Dorsolateral prefrontal cortex (tissue), 122 donors: ENCODE measurements at places on chromosomes 5 and 9.
A peak's percentile ranks its signal among the peaks of the same experiment; 100 is the strongest.

DNA sequence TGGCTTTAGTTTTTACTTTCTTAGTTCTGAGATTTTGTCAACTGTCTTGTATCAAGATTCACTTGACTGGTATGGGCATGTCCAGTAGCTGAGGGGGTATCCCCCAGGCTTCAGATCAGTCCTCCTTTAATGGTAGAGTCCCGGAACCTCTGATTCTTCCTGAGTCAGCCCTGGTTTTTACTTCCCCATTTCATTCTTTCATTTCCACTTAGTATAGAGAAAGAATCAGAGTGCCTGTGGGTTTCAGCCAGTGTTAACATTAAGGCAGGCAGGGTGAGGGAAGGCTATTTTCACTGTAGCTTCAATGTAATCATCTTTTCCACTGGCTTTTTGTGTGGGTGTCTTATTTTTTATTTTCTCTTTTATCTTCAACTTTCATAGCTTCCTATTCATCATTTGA, 8.3 kb upstream of the COMMD10 start:
- no peak for DNase-seq

GRCh38 chr5:82329393-82329792, 51.2 kb upstream of the RPS23 start:
- no peak for DNase-seq

- no peak for DNase-seq
These were observed 73.9 kb downstream of the KIF24 start for GRCh38 chr9:34254966-34255825.

DNA sequence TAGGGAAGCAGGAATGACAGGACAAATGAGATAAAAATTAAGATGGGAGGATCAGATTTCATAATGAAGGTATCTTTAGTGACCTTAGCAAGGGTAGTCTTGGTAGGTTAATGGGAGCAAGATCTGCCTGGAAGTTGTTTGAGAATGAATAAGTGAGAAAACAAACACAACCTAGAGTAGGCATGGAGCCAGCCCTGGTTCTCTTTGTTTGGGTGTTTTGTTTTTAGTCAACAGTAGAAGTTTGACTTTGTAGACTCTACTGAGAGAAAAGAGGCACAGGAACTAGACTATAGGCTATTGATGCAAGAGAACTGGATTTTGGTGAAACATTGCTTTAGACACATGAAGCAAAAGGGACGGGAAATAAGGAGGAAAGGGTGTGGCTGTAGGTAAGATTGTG, 40.3 kb downstream of the KCNN2 start:
- DNase-seq = no peak

DNA sequence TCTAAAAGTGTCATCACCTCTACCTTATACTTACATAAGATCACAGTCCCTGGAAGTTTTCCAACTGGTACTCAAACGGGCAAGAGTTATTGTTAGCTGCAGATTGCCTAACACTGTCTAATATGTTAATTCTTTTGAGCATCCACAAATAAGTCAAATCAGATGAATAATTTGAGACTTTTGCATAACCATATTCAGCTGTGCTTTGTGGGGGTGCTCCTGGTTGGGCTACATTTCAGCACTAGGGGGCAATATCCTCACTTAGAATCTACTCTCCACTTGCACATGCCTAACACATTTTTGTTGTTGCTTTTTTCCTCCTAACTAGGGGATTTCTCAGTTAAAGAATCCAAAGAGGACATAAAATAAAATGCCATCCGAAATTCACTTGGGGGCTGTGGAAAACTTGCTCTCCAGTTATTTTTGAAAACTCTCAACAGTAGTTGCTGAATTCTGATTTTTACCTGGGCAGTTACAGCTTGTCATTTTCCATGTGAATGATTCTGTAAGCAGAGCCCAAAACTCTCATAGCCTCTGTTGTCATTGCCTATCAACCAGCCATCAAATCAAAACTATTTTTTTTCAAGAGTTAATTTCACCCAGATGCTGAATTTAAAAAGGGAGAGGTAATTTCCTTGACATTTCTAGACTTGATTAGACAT, 71.5 kb downstream of the TRIM36 start:
- peak; percentile 27 for DNase-seq

GRCh38 chr5:75050415-75050814, 1.9 kb downstream of the GCNT4 start:
- peak; percentile 57 for DNase-seq

DNA sequence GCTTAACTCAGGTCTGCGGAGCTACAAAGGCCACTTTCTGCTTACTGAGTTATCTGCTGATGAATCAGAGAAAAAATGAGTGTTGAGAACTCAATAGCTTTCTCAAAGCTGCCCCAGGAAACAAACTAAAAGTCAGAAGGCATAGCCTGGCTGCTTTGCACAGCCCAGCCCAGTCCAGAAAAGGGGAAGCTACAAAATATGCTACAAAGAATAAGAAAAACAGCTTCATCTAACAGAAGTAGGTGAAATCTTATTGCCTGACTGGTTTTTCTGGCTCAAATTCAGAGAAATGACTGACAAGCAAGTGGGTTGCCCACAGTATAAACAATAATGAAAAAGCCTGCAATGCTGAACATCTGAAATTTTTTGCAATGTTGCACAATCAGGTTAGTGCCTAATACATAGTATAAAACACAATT, 156.2 kb downstream of the PPP2R2B start:
- DNase-seq = no peak

GRCh38 chr5:150541895-150542294, 34.0 kb downstream of the NDST1 start:
- DNase-seq = no peak

- no peak for DNase-seq
These were observed 3.8 kb downstream of the CREB3 start for GRCh38 chr9:35736201-35736633.

GRCh38 chr5:13186177-13186576, 758.3 kb downstream of the DNAH5 start:
- no peak for DNase-seq

DNA sequence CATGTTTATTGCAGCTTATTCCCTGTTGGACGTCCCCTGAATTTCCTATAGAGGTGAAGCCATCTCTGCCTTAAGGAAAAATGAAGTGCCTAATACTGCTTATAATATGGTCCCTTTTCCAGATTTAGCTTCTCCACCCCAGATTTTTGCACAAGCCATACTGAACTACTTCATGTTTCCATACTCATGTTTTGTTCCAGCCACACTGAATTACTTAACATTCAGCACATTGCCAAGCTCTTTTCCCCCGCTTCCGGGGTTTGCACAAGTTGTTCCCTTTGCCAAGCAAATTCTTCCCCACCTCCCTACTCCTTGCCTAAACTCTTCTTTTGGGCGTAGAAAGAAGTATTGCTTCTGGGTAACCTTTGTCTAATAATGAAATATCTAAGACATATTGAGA, 1.7 kb upstream of the CNTRL start:
- DNase-seq = no peak

- no peak for DNase-seq
These were observed 662.2 kb upstream of the ZNF608 start for GRCh38 chr5:125408448-125409233.

DNA sequence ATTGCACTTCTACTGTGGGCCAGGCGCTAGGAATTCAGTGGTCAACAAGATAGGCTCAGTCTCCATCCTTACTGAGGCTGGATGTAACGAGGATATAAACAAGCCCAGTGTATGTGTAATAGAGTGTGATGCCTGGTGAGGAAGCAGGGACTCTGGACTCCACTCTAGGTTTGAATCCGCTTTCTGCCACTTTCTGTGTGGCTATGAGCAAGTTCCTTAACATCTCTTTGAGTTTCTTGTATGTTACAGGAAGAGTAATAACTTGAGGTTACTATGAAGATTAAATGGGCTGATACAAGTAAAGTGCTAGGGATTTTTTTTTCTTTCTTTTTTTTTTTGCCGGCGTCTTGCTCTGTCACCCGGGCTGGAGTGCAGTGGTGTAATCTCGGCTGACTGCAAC, 12.4 kb downstream of the DOCK2 start:
- DNase-seq = no peak

- no peak for DNase-seq
These were observed 374.0 kb downstream of the ZNF608 start for GRCh38 chr5:124372457-124372856.

GRCh38 chr5:154196955-154197652, 6.6 kb downstream of the GALNT10 start:
- no peak for DNase-seq
